ENCODE measurements at places on chromosomes 16 and 17.

GRCh38 chr17:3735515-3735914, 11.8 kb downstream of the HASPIN start:
- DNase-seq = no peak

DNA sequence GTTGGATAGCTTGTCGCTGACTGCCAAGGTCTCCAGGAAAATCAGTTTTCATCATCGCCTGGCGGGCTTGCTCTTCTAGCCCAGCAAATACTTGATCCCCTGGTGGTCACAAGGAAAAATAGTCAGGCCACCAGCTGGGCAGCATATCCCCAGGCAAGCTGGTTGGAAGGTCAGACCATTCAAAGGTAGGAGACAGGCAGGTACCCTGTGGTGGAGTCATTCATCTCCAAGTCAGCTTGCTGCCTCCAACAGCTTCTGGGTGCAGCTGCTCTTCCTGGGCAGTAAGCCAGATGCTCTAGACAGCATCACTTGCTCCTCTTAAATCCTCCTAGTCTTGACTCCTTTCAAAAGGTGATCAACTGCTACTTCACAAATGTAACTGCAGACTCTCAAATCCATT, 16.0 kb downstream of the ZNF821 start:
- no peak for DNase-seq

- DNase-seq = peak; percentile 21
Measured at GRCh38 chr16:1150511-1150982, 2.4 kb upstream of the CACNA1H start.

GRCh38 chr17:27466376-27466742, 10.1 kb downstream of the KSR1 start:
- no peak for DNase-seq

- DNase-seq = no peak
Measured at GRCh38 chr16:80718480-80719220, 85.7 kb downstream of the CDYL2 start.

- no peak for DNase-seq
Measured at GRCh38 chr17:6985266-6985665, 10.6 kb upstream of the ALOX12 start.

DNA sequence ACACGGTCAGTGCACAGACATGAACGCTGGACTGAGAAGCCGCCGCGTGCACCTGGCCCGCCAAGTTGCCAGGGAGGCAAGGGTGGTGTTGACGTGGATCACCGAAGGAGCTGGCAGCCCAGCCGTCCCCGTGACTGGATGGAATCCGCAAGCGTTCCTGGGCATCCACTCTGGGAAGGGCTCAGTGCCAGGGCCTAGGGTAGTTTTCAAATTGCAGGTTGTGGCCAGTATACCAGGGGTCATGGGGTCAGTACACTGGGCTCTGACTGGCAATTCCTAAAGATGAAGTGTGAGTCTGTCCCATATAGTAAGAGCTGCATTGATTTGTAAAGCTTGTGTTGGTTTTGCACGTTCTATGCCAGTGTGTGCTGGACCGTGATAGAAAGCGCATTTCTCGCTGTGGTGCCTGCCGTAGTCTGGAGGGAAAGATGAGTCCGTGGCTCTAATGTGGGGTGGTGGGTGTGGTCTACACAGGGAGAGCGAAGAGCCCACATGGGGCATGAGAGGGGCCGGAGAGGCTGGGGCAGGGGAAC, 21.1 kb upstream of the METRNL start:
- DNase-seq = no peak

- DNase-seq = no peak
Measured at GRCh38 chr17:55758171-55758570, 7.3 kb downstream of the PCTP start.

GRCh38 chr16:74716355-74716754, 15.7 kb upstream of the MLKL start:
- DNase-seq = no peak

DNA sequence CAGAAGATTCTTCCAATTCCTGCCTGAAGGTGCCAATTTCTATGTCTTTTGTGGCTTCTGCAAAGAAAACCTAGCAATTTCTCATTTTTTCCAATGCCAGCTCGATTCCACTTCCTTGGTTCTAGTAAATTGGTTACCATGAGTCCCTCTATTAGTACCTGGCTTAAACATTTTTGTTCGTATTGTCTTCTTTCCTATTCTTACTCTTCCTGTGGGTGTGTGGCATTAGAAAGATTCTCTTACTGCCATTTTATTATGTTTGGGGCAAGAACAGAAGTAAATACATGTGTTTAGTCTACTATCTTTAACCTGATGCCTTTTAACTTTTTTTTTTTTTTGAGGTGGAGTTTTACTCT, 20.3 kb upstream of the MAPK3 start:
- no peak for DNase-seq

GRCh38 chr16:67397812-67398545, 4.7 kb upstream of the TPPP3 start:
- DNase-seq = no peak

- no peak for DNase-seq
Measured at GRCh38 chr17:2155573-2155972, 100.7 kb downstream of the HIC1 start.

DNA sequence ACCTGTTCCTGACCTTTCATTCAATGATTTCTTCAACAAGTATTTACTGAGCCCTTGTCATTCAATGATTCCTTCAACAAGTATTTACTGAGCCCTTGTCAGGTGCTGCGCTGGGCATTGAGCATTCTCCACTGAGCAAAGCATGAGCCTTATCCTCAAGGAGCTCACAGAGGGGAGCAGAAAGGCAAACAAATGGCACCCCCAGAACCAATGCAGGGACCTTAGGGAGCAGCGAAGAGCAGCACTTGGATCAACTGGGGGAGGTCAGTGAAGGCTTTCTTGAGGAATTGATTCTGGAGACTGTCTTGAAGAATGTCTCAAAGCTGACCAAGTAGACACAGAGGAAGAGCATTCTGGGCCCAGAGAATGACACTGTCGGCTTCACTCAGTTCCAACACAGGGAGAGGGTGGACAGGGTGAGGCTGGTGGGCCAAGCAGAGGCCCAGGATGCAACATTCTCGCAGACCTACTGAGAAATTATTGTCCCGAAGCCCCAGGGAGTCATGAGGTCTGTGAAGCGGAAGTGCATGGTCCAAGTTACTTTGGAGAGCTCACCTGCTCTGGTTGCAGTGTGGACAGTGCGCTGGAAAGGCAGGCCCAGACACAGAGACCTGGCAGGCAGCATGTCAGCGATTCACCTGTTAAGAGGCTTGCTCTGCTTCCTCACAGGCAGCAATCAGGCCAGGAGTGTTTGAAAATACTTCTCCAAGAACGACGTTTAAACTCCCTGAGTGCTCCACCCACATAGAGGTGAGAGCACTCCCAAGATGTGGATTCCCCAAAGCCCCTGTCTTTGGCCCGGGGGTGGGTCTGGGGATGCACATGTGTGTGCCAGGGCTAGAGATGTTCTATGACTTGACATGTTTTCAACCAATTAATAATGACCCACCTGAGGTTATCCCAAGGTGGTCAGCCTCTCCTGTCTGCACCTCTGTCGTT, 3.2 kb upstream of the MPO start:
- DNase-seq = no peak

DNA sequence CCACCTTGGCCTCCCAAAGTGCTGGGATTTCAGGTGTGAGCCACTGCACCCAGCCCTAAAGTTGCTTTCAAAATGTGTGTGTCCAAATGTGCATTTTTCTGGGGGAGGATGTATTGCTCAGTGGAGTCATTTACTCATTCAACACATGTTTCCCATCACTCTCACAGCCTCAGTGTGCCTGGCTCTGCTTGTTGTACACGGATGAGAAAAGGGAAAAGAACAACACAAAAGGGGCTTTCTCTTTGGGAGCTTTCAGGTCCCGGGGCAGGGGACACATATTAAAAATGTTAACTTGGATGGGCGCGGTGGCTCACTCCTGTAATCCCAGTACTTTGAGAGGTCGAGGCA, 1.7 kb upstream of the PPL start:
- no peak for DNase-seq

DNA sequence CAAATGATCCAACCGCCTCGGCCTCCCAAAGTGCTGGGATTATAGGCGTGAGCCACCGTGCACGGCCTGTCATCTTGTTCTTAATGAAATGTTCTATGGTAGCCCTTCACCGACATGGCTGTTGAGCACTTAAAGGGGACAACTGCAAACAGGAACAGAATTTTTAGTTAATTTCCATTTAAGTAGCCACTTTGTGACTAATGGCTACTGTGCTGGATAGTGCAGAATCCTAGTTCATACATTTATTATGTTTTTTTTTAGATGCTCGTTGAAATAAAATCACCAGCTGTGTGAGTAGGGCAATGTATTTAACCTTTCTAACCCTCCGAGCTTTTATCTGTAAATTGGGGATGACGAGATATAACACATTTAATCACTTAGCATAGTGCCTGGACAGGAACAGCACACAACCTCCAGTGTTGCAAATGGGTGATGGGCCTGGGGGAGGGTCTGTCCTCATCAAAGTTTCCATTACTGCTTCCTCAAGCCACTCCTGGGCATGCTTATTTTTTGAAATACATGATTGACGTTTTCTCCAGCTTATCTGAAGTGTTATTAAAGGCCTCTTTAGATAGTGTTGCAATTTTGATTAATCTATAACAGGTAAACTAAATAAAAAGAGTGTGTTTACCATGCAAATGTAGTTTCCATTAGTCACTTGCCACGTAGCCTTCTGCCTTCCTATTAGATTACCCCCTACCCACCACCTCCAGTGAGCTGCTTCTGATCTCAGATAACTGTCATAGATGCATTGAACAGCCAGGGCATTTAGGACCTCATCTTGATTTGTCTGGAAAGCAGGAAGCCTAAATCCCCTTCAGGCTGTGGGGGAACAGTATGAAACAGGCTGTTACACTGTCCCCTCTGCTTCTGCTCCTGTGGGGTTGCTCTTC, 42.5 kb upstream of the TANC2 start:
- no peak for DNase-seq

Data from BJ (cell line).